ENCODE measurements at places on chromosomes 4 and X.

DNA sequence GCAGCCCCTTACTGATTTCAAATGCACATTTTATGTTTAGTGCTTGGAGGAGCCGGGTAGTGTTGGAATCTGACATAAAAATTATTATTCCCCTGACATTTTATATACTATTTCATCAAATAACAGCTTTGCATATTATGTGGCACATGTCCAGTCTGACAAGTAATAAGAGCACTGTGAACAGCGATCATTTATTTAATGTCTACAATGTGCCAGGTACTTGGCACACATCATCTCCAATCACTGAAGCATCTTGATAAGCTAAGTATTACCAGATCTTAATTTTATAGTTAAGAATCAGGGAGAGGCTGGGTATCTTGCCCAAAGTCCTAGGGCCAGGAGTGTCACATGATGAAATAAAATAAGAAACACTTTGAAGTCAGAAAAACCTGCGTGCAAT, 197.2 kb downstream of the NR3C2 start:
- no peak for DNase-seq

GRCh38 chrX:13816643-13817627, at the start of gene GPM6B:
TSS of gene GPM6B (minus strand) at chrX:13817093. CDS start at chrX:13816904, 189 bp downstream.
- DNase-seq: no peak

DNA sequence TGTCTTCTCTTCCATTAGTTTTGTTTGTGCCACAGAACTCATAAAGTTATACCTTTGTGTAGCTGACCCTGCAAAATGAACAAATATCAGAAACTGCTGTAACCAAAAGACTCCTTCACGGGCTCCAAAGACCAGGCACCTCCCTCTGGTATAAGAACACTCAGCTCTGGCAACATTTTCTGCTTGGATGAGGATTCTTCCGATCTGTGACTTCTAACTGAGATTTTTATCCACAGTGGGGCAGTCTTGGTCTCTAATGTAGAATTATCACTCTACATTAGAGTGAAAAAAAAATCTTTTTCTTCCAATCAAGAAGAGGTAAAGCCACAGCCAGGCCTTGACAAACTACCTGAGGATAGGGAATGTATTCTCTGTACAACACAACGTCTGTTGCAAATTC, 38.5 kb upstream of the PRSS48 start:
- no peak for DNase-seq

GRCh38 chr4:10715696-10716095, 31.1 kb upstream of the CLNK start:
- DNase-seq: no peak

DNA sequence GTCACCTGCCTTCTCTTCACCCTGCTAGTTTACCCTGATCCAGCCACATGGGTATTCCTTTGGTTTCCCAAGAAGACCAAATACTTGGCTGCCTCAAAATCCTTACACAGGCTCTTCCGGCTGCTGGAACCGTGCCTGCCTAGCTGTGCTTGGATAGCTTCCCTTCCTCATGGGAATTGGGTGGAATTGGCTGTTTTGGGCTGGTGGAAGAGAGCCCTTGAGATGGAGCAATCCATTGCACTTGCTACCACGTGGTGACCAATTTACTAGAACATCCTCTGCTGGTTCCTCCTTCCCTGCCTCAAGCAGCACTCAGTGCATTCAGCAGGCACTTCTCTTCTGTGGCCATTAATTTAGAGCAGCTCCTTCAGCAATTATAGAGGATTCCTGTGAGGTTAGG, 119.3 kb upstream of the AP1S2 start:
- DNase-seq: no peak

DNA sequence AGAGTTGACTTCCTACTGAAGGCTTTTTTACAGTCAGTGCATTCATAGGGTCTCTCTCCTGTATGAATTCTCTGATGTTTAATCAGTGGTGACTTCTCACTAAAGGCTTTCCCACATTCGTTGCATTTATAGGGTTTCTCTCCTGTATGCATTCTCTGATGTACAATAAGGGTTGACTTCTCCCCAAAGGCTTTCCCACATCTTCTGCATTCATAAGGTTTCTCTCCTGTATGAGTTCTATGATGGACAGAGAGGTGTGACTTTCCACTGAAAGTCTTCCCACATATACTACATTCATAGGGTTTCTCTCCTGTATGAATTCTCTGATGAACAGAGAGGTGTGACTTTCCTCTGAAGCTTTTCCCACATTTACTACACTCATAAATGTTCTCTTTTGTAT, 45.2 kb downstream of the ZNF674 start:
- no peak for DNase-seq

GRCh38 chr4:184513802-184514120, 39.4 kb upstream of the IRF2 start:
- DNase-seq: no peak

- no peak for DNase-seq
Observed at GRCh38 chr4:121253961-121254360, 89.8 kb upstream of the TNIP3 start.

DNA sequence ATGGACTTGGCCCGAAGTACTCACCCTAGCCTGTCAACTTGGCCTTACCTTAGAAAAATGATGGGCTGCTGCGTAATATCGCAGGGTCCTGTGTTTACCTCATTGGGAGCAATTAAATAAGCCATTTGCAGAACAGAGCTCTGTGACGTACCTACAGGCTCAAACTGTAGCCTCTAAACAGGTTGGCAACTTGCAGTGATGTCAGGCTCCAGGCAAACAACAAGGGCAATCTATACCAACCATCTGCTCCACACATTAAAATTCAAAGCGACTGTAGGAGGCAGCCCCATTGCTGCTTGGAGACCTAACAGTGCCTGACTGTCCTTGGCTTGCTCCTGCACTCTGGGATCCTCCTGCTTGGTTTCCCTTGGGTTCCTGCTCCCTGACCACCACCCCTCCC, 17.2 kb downstream of the VGLL1 start:
- DNase-seq: no peak

- DNase-seq: no peak
Observed at GRCh38 chr4:56149591-56149990, 200.8 kb downstream of the CEP135 start.

DNA sequence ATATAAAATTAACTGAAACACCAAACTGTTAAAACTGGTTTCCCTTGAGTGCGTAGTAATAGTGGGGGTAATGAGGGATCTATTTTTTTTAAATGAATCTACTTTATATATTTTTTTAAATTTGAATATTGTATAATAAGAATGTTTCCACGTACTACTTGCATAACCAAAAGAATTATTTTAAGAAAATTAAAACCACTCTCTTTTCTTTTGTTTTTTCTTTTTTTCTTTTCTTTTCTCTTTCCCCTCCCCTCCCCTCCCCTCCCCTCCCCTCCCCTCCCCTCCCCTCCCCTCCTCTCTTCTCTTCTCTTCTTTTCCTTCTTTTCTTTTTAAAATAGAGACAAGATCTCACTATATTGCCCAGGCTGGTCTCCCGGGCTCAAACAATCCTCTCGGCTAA, 166.9 kb upstream of the MID1 start:
- no peak for DNase-seq

- DNase-seq: no peak
Observed at GRCh38 chr4:732486-732885, 26.9 kb downstream of the PCGF3 start.

DNA sequence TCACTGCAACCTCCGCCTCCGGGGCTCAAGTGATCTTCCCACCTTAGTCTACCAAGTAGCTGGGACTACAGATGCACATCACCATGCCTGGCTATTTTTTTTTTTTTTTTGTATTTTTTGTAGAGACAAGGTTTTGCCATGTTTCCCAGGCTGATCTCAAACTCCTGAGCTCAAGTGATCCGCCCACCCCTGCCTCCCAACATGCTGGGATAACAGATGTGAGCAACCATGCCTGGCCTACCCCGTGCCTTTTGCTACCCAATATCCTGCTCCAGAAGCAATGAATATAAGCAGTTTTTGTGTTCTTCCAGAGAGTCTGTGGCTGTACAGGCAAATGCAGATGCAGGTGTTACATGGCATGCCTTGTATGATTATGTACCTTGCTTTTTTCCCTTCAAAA, 50.5 kb downstream of the TBC1D14 start:
- DNase-seq: no peak

- no peak for DNase-seq
Observed at GRCh38 chrX:72182924-72183323, 1.4 kb downstream of the PIN4 start.

DNA sequence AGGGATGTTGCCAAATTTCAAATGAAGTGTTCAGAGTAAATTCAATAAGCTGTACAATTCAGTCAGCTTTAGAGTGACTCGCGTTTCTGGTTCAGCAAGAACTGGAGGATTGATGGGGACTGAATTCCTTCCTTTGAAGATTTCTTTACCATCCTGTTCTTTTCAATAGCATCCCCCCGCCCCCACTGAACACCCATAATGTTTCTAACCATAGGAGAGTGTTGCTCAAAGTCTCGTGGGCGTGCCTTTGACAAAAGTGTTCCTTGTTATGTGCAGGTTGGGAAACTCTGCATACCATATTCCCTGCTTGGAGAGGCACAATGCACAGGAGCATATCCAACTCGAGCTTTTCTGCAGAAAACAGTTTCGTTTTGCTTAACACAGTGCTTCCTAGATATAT, 323.5 kb upstream of the CASK start:
- no peak for DNase-seq

GRCh38 chr4:8047837-8048678, 108.4 kb upstream of the AFAP1 start:
- DNase-seq: no peak

GRCh38 chr4:81905971-81906370, 434.3 kb upstream of the RASGEF1B start:
- DNase-seq: no peak

DNA sequence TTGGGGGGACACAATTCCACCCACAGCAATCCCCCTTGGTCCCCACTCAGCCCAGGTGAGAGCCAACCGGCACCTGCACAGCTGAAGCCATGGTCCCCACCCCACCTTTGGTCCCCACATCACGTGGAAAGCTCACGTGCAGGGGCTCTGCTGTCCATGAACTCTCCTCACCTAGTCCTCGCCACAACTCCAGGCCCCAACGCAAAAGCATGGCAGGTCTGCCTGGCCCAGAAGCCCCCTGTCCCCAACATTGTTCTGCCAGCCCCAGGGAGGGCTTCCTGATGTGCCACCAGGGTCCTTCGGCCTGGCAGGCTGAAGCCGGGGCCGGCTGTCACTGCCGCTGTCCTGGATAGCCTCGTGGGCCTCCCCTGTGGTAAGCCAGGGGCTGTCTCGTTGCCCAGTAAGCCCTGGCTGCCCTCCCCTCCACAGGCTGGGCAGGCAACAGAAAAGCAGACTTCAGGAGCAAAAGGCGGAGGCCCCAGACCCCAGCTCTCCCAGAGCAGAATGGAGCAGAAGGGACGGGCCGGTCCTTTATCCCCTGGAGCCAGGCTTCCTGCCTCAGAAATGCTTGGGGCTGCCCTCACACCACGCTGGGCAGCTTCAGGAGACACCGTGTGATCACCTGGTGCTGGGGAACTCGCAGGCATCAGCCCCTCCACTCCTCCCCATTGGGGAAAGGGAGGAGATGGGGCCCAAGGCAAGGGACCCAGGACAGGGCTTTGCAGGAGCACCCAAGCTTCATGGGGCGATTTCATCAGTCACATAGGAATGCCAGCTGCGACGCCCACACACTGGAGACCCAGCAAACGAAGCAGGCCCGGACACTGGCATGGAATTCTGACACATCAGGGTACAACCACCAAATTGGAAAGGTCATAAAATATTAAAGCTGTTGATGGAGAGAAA, 103.7 kb downstream of the ADRA2C start:
- peak; percentile 46 for DNase-seq

- no peak for DNase-seq
Observed at GRCh38 chr4:57318703-57319102, 208.5 kb upstream of the IGFBP7 start.

DNA sequence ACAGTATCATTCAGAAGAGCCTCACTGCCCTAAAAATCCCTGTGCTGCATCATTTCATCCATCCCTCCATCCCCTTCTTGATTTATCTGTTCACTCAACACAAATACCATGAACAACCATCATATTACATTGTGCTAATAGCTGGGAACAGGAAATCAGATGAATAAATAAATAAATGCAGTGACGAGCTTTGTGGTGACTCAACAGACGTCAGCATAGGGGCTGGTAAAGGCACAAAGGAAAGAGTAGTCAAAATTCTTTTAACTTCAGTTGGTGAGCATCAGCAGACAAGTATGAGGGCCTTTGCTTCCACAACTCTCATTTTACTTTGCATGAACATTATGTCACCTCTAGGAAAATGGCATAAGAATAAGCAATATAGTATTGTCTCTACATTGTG, 65.5 kb downstream of the EDNRA start:
- no peak for DNase-seq

DNA sequence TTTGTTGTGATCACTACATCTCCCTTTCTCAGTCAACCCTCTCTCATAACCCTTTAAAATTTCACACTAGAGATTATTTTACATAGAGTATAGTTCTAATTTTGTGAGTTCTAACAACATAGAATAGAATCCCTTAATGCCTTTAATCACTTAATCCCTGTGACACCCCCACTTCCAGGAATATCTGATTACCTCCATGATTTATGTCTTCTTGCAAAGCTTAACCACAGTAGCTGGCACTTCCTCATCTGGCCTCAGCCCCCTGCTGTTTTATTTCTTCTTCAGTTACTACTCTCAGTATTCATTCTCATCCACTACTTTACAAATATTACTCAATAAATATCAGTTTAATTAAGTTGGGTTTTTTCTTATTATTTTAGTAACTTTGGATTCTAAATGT, 340.9 kb downstream of the CENPC start:
- no peak for DNase-seq

GRCh38 chr4:54840992-54841768, 183.4 kb downstream of the KIT start:
- no peak for DNase-seq

GRCh38 chrX:120331116-120331515, 19.9 kb upstream of the TMEM255A start:
- DNase-seq: no peak

DNA sequence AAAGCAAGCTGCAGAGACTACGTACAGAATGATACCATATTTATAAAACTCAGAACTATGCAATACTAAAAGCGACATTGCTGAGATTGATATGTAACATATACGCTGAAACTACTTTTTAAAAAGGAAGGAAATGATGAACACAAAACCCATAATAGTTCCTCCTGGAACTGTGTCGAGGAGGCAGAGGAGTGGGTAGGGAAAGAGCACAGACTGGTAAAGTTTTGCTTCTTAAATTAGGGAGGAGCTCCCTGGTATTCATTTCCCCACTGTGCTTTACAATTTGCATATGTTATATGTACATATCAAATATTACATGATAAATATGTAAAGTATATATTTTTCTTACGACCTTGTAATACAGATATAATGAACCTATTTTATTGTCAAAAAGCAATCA, 13.9 kb downstream of the UFSP2 start:
- no peak for DNase-seq

- DNase-seq: no peak
Observed at GRCh38 chr4:51842167-51842553, 793 bp upstream of the DCUN1D4 start.

DNA sequence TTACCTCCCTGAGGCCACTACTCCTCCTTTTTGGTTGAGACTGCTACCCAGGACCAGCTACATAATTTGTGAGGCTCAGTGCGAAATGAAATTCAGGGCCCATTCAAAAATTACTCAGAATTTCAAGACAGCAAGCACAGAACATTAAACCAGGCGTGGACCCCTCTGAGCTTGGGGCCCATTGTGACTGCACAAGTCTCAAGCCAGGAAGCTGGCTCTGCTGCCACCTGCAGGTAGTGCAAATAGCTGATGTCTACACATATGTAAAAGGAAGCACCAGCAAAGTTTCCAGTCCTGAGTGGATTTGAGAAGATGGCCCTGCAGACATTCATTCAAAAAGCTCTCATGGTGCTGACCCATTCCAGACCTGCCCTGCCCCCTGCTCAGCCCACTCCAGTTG, 213.4 kb upstream of the LNX1 start:
- peak; percentile 68 for DNase-seq

GRCh38 chrX:47900833-47901232, 64.1 kb downstream of the ZNF81 start:
- no peak for DNase-seq
